ENCODE measurements at places on chromosomes 12 and 14. TPM values are rescaled to one million over a fixed set of nuclear protein-coding genes. Genes with fewer than 3 reads are reported as not detected.
A peak's percentile ranks its signal among the peaks of the same experiment; 100 is the strongest.

GRCh38 chr12:41067941-41068645 lies 120.0 kb upstream of the PDZRN4 start:
- DNase-seq: no peak

DNA sequence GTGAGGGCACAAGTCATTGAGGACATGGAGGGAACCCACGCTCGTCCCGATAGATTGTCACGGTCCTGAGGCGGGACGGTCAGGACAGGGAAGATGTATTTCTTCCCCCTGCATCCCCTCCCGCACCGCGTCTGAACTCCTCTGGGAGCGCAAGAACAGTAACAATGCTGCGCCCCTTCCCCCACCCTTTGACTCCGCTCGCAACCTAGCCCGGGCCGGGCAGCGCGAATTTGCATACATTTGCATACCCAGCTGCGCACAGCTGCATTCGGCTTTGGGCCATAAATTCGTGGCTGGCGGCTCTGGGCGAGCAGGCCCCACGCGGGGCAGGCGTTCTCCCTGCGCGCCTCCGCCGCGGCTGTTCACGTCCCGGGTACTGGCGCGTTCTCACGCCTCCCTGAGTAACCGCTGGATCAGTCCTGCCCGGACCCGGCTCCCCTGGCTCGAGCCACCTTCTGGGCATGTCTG lies 29.0 kb upstream of the SMUG1 start:
- DNase-seq: peak; percentile 94

GRCh38 chr14:51868405-51868804 lies 8.0 kb downstream of the GNG2 start:
- DNase-seq: no peak

- DNase-seq: no peak
Observed at GRCh38 chr14:104507443-104507842, 72.1 kb upstream of the C14orf180 start.

- DNase-seq: no peak
Observed at GRCh38 chr12:77493302-77494168, 337.2 kb upstream of the NAV3 start.

GRCh38 chr12:95571369-95571768 lies 20.1 kb upstream of the USP44 start:
- DNase-seq: peak; percentile 85

DNA sequence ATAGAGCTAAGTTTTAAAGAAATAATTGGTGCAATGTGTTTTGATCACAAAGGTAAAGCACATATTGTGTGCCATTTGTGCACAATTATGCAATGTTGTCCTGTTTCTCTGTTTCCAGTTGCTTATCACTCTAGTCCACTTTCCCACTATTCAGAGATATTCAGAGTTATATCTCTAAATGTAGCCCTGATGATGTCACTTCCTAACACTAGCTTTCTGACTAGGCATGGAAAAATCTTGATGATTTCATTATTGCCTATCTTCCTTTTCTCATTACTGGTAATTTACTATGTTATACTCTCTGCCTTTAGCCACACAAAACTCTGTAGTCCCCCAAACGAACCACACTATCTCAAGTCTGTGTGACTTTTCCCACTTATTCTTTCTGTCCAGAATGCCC lies 221.2 kb downstream of the TRHDE start:
- no peak for DNase-seq

- DNase-seq: no peak
Observed at GRCh38 chr12:119936705-119937311, 52.2 kb upstream of the BICDL1 start.

- no peak for DNase-seq
Observed at GRCh38 chr12:79347866-79348265, 342.9 kb downstream of the PAWR start.

IFNG gene
- not detected for total RNA-seq

CCDC196 gene
- not detected for total RNA-seq

ERO1A gene
- total RNA-seq: 71.5 TPM

SERPINA12 gene
- not detected for total RNA-seq

RTN1 gene
- total RNA-seq: not detected

SLC7A7 gene
- 50.0 TPM for total RNA-seq

FLRT2 gene
- total RNA-seq: not detected

All from OCI-LY7 (cell line).